Adrenal gland (tissue), 19 donors: ENCODE measurements at places on chromosomes 12 and 14.
A peak's percentile ranks its signal among the peaks of the same experiment; 100 is the strongest.

DNA sequence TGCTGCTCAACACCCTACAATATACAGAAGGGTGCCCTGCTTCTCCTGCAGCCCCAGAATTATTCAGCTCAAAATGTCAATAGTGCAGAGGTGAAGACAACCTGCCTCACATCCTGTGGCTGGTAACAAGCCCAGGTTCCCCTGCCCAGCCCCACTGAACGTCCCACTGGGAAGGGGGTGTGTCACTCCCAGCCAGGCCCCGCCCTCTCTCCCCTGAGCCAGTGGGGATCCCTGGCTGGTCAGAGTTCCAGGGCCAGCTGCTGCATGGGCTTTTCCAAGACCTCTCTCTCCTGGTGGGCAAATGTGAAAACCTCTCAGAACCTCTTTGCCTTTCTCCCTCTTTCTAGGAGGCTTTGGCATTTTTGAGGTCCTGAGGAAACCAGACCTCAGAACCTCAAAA is 13.7 kb upstream of the LHX5 start:
- no peak for DNase-seq

DNA sequence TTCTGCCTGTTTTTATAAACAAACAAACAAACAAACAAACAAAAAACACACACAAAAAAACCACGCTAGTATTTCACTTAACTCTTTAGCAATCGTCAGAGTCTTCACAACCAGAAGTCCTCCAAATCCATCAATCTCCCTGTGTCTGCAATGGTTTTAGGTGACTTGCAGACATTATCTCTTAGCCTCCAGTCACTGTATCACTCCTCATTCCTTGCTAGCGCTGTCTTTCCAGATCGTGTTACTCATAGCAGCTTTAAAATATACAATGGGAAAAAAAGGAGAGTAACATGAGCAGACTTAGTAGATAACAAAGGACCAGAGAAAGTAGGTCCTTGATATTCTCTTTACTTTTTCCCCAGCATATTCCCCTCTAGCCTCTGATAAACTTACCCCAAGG is 15.5 kb upstream of the ETNK1 start:
- DNase-seq = no peak

DNA sequence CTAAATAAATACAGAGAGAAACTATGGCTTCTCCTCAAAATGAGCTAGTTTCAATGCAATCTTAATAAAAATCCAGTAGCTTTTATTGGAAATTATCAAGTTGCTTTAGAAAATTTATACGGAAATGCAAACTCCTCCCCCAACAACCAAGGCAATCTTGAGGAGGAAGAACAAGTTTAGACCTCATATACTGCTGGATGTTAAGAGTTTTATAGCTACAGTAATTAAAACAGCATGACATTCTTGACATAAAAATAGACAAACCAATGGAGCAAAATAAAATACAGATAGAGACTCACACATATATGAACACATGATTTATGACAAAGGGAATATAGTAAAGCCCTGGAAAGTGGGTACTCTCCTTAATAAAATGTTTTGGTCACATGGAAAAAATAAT is 368.7 kb downstream of the C12orf75 start:
- no peak for DNase-seq

DNA sequence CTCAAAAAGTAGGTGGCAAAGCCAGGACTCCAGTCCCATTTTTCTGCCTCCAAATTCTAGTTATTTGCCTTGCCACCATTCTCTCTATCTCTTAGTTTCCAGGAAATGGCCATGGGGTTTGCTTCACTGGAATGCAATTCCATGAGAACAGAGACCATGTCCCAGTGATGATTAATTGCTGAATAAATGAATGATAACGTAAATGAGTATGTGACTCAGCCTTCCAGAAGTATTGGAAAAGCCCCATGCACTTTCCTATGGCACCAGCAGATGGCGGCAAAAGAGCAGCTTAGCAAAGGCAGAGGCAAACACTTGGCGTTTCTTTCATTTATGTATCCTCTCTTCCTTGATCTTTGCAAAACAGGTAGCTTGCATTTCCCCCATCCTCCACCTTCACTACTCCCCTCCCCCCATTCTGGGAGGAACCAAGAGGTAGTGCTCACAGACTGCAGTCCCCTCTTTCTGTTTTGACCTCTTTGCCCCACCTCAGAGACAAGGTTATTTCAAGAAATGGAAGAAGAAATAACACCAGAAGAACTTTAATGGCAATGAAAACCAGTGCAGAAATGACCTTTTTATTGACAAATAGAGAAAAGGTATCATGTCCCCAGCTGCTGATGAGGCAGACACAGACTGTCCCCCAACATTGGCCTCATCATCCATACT is 21.3 kb downstream of the TBX3 start:
- peak; percentile 98 for DNase-seq

- DNase-seq = no peak
Measured at GRCh38 chr14:71536927-71537772, 395.1 kb upstream of the RGS6 start.

GRCh38 chr12:110277530-110278254 is 3.4 kb upstream of the ATP2A2 start:
- no peak for DNase-seq

GRCh38 chr12:52200086-52200780 is 8.4 kb upstream of the KRT80 start:
- no peak for DNase-seq

DNA sequence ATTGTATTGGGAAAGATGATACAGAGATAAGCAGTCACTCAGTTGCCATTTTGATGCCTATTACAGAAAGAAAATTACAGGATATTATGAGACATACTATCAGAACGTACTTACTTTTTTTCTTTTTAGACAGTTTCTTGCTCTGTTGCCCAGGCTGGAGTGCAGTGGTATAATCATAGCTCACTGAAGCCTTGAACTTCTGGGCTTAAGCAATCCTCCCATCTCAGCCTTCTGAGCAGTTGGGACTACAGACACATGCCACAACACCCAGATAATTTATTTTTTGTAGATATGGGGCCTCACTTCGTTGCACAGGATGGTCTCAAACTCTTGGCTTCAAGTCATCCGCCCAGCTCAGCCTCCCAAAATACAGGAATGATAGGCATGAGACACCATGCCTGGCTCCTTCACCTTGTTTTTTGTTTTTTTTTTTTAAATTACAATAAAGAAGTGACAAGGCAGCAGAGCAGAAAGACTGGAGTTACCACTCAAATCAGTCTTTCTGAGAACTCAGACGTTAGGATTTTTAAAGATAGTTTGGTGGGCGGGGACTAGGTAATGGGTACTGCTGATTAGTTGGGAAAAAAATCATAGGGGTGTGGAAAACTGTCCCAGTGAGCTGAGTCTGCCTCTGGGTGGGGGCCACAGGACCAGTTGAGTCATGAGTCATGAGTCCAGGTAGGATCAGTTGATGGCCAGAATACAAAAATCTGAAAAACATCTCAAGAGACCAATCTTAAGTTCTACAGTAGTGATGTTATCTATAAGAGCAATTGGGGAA is 11.5 kb upstream of the CPM start:
- DNase-seq = no peak

DNA sequence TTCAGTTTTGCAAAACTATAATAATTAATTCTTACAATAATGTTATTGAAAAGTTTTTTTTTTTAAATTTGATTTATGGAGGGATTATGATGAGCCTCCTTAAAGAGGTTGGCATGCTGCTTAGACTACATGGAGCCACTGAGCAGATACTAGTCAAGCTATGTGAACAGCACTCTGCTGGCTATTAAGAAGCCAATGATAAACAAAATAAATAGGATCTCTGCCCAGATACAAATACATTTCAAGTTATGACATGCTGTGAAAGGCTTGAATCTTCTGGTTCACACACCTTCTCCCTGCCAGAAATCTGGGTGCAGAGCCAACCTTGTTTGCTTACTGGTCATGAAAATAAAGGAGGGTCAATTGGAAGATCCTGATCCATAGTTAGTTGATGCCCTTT is 107.4 kb upstream of the NAV3 start:
- no peak for DNase-seq

DNA sequence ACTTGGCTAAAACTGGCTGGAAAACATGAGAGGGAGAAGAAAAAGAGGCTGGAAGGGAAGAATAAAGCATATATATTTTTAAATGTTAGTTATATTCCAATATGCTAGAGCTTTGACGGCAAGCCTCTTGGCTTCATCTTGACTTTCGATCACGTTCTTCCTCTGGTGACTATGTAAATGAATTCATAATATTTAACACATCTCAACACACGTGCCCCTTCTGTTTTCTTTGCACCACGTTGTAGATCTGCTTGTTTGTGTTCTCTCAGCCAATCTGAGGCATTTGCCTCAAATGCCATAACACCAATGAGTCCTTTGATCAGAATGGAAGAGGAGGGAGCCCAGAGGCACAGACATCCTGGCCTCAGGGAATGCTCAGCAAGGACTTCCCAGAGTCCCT is 45.4 kb upstream of the TRIM9 start:
- DNase-seq = no peak

GRCh38 chr14:88468406-88468805 is 82.9 kb downstream of the SPATA7 start:
- DNase-seq = no peak

DNA sequence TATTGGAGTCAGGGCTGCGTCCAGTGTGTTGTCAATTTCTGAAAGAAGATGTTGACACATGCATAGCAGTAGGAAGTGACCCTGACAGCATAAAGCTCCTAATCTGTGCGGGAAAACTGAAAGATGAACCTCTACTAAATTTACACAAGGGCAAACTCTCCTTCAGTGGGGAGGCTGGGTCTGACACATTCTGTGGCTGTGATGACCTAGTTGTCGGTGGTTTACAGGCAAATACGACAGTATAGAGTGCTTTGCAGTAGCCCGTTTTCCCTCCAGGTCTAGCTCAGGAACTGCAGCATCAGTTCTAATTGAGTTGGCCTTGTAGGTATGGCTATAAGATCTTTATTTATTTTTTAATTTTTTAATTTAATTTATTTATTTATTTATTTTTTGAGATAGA is 14.8 kb upstream of the GABARAPL1 start:
- no peak for DNase-seq

DNA sequence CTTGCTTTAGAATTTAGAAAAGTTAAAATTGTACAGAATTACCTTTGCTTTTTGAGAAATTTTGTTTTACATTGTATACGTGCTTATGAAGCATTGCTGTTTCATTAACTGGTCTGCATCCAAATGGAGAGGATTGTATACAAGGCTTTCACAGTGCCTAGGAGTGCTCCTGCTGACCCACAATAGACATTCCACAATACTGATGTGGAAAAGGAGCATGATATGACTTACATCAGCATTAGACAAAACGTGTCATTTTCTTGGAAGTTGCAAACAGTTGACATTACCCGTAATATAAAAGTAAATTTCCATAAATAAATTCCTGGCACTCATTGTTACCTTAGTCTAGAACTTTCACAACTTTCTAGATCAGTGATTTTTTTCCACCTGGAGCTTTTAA is 1.9 kb downstream of the PRKD1 start:
- DNase-seq = no peak

DNA sequence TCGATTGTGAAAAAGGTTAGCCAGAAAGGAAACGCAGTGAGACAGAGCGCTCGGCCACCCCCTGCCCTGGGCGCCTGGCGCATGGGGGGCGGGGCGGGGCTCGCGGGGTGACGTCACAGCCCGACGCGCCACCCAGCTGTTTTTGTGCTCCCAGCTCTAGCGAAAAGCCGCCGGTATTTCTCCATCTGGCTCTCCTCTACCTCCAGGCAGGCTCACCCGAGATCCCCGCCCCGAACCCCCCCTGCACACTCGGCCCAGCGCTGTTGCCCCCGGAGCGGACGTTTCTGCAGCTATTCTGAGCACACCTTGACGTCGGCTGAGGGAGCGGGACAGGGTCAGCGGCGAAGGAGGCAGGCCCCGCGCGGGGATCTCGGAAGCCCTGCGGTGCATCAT is at the start of gene GABARAPL1:
TSS of gene GABARAPL1 (plus strand) at position 139 of the 393 bp plus-strand sequence. CDS start at position 392, 253 bp downstream.
- peak; percentile 91 for DNase-seq

DNA sequence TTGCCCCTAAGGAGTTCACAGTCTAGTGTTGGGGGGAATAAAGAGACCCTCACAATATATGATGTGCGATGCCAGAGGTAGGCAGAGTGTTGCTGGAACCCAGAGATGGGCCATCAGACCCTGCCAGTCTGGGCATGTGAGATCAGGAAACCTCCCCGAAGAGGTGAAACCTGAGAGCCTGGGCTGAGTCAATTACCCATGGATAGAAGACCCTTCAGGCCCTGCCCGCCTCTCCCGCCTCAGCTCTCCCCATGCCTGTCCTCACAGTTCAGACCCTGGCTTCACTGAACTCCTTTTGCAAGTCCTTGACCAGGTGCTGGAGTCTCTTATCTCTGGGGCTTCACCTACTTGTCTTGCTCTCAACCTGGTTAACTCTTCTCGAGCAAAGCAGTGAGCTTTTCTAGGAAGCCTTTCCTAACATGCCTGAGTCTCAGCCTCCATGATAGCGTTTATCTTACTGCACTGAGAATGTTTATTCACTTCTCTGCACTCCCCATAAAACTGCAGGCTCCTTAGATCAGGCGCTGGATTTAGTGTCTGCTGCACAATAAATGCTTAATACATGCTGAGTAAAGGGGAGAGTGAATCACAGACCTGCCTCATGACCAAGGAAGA is 19.6 kb downstream of the ALDH1L2 start:
- no peak for DNase-seq

DNA sequence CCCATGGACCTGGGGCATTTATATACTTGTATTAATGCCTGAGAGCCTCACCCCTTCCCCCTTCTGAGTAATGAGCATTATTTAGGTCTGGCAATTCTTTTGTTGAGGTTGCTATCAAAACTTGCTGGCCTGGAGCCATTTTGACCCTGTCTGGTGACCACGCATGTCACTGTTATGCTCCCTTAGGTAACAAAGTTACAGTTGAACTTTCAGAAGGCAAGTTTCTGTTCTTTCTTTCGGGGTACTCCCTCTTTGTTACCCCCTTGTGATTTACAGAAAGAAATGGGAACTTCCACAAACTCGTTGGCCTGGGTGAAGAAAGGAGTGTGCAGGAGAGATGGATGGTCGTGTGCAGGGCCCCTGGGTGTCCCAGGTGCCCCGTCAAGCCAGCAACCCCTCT is 305.4 kb downstream of the DPF3 start:
- DNase-seq = no peak

- no peak for DNase-seq
Measured at GRCh38 chr12:53480491-53481442, 18.5 kb downstream of the MAP3K12 start.

DNA sequence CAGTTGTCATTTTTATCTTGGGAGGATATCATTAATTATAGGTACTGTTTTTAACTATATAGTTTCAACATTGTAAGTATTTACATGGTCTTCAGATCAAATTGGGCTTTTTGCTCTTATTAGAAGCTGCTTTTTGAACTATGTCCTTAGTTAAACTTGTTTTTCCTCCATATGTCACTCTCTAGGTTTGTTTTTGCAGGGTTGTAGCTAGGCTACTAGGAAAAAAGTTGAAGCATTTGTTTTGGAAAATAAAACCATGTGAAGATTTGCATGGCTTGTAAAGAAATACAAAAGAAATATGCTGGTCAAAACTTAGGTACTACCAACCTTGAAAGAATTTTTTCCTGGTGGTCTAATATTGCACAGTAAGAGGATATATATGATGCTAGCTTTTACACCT is 3.4 kb downstream of the ARID2 start:
- DNase-seq = no peak

GRCh38 chr14:86141966-86142365 is 612.0 kb downstream of the FLRT2 start:
- no peak for DNase-seq
